ENCODE measurements at places on chromosomes 1 and 21.

DNA sequence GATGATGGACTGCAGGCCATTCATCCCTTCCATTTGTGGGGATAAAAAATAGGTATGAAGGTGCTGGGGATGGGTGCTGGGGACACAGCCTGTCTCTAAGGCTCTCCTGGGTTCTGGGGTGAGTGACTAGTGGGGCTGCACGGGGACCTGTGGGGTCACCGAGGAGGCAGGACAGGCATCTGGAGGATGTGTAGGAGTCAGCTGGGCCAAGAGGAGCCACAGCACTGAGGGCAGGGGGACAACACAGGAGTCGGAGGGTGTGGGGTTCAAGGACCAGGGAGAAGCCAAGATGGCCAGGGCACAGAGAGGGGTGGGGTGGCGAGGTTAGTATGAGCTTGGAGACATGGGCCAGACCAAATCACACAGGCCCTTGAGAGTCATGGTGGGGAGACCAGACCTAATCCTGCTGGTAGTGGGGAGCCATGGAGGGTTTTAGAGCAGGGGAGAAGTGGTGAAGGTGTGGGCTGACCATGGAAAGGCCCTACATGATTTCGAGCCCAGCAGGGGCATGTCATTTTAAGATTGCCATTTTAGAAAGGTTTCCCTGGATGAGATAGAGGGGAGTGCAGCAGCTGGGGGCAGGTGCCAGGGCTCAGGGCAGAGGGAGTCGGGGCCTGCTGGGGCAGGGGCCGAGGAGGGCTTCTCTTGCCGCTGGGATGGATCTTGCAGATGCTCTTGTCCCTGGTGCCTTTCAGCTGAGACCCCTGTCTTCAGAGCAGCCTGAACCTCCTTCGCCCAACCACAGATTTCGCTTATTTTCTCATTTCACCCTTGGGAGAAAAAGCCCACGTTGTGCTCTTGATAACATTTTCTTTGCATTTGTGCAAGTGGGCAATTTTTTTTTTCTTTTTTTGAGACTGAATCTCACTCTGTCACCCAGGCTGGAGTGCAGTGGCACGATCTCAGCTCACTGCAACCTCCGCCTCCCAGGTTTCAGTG lies 22.7 kb downstream of the SERINC2 start:
- DNase-seq, result no peak

- no peak for DNase-seq
Measured at GRCh38 chr1:215710036-215710898, 143.2 kb downstream of the KCTD3 start.

DNA sequence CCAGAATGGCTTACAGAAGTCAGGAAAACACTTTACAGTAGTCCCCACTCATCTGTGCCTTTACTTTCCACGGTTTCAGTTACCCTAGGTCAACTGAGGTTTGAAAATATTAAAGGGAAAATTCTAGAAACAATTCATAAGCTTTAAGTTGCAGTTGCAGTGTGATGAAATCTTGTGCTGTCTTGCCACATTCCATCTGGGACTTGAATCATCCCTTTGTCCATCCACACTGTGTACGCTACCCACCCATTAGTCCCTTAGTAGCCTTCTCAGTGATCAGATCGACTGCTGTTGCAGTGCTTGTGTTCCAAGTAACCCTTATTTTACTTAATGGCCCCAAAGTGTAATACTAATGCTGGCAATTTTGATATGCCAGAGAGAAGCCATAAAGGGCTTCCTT lies 30.5 kb downstream of the ZCCHC17 start:
- no peak for DNase-seq

- no peak for DNase-seq
Measured at GRCh38 chr1:245155272-245156040, 671 bp downstream of the KIF26B start.

GRCh38 chr1:53090227-53091147 lies 28.5 kb downstream of the PODN start:
- no peak for DNase-seq
